ENCODE measurements at places on chromosomes 2 and 18.

- no peak for DNase-seq
Measured at GRCh38 chr2:240245706-240246105, 105.2 kb upstream of the OTOS start.

- DNase-seq: no peak
Measured at GRCh38 chr18:6271585-6271984, 143.1 kb downstream of the L3MBTL4 start.

GRCh38 chr2:191728750-191729624 is 51.1 kb downstream of the NABP1 start:
- DNase-seq: peak; percentile 11

GRCh38 chr18:55421615-55422419 is 166.2 kb downstream of the TCF4 start:
- DNase-seq: no peak

DNA sequence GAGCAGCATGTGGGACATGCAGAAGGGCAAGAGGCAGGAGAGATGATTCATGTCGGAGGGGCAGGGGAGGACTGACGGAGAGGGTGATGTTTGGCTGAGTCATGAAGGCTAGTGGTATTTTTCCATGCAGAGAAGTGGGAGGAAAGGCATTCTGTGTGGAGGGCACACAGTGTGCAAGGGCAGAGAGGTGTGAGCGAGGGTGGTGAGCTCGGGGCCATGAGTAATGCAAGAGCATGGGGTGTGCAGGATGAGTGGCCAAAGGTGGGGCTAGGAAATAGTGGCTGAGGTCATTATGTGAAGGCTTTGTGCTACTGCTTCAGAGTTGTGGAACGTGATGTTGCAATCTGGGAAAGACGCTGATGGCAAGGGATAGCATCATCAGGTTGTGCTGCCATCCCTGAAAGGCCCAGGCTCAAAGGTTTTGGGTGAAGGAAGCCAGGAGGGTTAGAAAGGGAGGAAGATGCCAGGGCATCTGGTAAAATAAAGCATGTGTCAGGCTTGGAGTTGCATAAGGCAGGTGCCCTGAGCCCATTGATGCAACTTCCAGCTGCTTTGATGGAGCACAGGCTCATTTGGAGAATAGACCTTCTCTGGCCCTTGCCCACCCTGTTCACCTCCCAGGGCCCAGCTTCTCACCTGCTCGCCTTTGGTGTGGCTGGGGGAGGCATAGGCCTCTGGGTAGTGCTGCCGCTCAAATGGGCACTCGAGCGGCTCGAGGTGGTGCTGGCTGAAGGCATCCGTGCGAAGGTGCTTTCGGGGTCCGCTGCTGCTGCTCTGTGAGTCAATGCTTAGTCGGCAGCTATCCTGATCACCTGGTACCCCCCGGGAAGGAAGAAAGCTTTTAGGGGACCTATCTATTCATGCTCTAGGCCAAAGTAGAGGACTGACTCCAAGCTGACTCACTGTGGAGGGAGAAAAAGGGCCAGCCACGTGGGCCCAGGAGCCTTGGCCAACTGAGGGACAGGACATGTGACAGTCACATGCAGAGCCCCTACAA is 37.5 kb downstream of the PAX8 start:
- peak; percentile 76 for DNase-seq

DNA sequence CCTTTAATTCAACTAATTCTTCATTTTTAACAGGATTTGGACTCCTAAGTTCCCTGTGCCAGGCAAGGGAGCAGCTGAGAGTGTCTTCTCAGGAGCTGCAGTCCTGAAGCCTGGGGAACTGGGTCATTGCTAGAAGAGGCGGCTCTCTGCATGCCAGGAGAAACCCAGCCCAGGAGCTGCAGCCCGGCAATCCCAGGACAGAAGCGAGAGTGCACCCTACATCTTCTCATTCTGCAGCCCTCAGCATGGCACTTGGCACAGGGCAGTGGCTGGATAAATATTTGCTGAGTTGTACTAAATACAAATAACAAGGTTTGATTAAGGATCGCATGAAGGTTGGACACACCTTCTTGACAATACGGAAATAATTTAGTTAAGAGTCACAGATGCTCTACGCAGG is 244.9 kb upstream of the PXDN start:
- no peak for DNase-seq

- peak; percentile 76 for DNase-seq
Measured at GRCh38 chr2:134669731-134670669, 48.8 kb downstream of the TMEM163 start.

GRCh38 chr2:177430411-177430810 is 37.8 kb downstream of the AGPS start:
- DNase-seq: no peak

DNA sequence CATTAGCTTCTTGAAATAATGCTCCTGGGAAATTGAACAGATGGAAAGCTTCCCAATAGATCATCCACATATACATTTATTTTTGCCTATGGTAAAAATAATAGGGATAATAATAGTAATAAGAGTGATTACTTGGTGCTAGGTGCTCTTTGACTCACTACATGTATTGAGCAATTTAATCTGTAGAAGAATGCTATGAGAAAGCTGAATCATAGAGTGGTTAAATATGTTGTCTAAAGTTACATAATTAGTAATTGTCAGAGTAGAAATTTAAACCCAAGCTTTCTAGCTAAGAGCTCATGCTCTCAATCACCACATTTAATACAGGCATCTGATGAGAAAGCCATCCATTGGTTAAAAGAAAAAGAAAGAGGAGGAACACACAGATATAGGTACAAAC is 590.5 kb upstream of the SLC8A1 start:
- DNase-seq: no peak

DNA sequence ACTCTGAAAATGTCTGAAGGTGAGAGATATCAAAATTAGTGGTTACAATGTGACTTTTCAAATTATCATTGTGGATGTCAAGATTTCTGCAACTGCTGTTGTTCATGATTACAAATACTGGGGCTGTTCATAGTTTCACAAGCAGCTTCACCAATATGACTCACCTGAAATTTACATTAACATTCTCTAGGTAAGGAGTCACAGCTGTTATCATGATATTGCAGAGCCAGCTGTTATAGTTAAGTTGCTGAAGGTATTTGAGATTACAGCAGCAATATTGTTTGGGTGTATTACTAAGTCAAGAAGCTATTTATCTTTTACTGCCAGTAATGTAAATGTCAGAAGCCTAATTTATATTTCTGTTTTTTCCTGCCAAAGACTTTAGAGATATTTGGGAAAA is 140.0 kb downstream of the MC4R start:
- peak; percentile 24 for DNase-seq

GRCh38 chr2:77443076-77443475 is 79.1 kb downstream of the LRRTM4 start:
- DNase-seq: no peak

DNA sequence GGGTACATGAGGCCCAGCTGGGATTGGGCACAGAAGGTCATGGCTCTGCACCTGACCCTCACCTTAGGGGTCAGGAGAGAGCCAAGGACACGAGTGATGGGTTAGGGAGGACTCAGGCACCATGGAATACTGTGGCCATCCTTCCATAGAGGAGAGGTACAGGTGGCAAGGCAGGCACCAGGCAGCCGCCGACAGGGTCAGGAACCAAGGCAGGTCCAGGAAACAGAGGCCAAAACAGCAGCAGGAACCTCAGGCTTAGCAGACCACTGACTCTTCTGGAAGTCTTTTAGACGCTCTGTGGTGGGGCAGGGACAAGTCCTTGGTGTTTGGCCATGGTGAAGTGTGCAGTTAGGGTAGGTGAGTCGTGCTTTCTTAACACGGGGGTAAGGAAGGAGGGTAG is 128.0 kb downstream of the NEDD4L start:
- DNase-seq: no peak

DNA sequence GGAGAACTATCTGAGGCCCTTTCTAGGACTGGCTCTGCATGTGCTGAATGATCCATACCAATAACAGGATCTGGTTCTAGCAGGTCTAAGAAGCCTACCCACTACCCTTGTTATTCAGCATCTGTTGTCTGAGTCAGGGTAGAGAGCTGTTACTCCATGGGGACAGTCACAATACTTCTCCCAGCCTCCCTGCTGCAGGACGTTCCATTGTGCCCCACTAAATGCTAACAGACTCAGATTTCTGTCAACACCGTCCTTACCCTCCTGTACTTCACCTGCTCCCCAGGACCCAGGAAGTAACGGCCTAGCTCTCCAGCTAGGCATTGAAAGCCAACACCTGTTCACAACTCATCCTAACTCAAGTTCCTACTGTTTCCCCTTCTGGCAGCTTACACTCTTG is 719.7 kb upstream of the ID2 start:
- no peak for DNase-seq

DNA sequence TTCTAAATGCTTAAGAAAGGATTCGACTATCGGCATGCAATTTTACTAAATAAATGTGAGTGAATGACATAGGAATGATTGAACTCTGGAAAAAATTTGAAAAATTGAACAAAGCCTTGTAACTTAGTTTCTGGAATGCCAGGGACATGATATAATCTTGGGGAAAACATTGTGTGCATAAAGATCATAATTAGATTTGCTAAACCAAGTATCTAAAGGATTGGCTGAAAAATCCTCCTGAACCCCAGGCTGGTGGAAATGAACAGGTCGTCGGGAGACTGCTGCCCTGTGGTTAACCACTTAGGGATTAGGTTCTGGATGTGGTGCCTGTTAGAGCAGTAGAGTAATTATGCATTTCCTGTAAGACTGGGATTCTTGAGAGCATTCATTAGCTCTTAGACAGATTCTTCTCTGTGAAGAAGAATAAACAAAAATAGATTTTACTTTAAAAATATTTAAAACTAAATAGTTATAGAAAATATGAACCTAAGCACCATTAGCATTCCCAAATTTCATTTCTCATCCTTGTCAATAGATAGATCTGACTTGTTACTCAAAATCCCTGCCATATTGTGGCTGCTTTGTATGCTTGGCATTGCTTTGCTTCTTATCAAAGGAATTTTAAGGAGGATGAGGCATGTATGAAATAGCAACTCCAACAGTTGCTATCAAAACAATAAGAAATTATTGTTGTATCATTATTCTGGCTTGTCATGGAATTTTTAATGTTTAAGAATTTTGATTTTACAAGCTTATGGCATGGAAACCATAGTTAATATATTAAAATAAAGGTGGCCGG is 55.9 kb downstream of the LYPD6B start:
- no peak for DNase-seq

DNA sequence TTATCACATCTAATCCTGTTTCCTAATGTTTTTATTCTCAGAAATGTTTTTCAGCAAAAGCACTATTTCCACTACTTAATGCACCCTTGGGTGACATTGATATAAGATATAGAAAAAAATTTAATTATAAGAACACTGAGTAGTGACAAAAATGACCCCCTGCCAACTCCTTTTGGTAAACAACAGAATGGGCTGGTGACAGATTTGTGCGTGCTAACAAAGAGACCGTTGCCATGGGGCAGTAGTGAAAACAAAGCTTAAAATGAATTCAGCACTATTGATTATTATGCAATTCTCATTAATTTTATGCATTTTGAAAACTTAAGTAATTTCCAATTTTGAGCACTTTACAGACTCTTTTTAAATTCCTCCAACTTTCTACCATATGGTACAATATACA is 33.1 kb downstream of the RDH14 start:
- DNase-seq: no peak

DNA sequence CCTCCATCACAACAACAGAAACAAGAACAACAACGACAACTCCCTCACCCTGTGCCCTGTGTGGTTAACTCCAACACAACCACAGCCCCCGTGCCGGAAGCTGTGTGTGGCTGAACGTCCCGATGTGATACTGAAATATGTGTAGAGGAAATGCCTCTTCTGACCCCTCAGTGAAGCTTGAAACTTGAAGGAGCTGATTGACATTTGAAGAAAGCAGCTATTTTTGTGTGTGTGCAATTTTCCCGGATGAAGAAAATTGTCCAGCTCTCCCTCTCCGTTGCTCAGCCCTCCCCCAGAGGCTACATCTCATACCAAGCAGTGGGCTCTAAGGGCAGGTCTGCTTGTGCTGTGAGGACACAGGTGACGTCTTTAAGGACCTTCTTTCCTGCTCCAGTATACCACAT is 173.8 kb downstream of the ICOS start:
- peak; percentile 87 for DNase-seq

DNA sequence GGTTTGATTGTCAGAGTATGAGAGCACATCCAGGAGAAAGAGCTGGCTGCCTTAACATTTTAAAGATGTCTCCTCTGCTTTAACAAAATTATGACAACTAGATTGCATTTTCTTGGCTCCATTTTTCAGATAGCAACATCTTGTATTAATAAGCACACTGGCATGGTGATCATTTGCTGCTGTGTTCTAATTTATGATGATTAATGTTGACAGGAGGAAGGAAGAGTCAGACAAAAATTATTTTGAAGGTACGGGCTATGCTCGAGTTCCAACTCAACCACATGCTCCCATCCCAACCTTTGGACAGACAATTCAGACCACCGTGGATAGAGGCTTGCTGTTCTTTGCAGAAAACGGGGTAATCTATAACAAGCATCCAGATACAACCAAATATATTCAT is 98.2 kb upstream of the TTC39C start:
- DNase-seq: no peak

- peak; percentile 23 for DNase-seq
Measured at GRCh38 chr2:232901736-232902578, 31.9 kb downstream of the SNORC start.

- no peak for DNase-seq
Measured at GRCh38 chr2:64919261-64919660, 69.9 kb upstream of the SLC1A4 start.

DNA sequence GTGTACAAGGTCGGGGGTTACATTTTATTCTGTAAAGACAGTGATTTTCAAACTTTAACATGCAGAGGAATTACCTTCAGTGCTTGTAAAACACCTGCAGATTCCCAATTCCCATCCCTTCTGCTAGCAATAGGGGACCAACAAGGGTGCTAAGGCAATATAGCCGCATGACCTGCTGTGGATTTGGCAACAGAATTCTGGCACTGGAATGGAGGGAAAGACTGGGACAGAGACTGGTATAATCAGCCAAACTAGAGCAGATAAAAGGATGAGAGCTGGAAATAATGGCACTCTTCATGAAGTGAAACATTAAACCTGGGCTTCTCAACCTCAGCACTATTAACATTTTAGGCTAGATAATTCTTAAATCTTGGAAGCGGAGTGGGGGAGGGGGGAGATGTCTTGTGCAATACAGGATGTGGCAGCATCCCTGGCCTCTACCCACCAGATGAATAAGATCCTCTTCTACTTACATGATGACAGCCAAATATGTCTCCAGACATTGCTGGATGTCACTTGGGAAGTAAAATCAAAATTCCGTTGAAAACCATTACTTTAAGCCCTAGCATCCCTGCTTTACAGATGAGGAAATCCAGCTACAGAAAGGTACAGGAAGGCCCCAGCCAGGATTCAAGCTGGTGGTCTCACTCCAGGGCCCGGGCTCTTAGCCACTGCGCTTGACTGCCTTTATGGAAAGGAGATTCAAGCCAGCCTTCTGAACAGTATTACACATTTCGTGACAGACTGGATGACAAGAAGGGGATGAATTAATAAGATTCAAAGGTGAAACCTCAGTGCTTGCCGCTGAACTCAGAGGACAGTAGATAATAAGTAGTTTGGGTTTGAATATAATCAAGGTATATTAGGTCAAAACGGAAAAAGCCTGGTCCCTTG is 1.7 kb downstream of the EVA1A start:
- DNase-seq: no peak

Data from common myeloid progenitor, CD34-positive (primary cell).